BJ (cell line): ENCODE measurements at places on chromosomes 2 and 18. TPM values are rescaled to one million over a fixed set of nuclear protein-coding genes. Genes with fewer than 3 reads are reported as not detected.

DNA sequence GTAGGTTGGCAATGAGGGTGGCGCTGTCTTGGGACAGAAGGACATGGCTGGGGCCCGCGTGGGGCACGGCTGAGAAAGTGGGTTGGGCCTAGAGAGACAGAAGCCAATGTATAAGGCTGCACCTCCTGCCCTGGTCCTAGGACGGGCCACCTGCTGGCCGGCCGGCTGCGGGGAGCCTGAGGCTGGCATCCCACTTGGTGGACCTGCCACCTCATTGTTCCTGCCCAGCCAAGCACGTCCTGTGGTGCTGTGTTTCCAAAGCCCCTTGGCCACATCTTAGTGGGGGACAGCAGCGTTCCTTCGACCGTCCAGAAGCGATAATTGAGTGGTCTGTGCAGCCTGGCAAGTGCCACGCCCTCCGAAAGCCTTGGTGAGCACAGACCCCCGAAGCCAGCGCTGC is 223.9 kb downstream of the LDLRAD4 start:
- DNase-seq, result no peak

DNA sequence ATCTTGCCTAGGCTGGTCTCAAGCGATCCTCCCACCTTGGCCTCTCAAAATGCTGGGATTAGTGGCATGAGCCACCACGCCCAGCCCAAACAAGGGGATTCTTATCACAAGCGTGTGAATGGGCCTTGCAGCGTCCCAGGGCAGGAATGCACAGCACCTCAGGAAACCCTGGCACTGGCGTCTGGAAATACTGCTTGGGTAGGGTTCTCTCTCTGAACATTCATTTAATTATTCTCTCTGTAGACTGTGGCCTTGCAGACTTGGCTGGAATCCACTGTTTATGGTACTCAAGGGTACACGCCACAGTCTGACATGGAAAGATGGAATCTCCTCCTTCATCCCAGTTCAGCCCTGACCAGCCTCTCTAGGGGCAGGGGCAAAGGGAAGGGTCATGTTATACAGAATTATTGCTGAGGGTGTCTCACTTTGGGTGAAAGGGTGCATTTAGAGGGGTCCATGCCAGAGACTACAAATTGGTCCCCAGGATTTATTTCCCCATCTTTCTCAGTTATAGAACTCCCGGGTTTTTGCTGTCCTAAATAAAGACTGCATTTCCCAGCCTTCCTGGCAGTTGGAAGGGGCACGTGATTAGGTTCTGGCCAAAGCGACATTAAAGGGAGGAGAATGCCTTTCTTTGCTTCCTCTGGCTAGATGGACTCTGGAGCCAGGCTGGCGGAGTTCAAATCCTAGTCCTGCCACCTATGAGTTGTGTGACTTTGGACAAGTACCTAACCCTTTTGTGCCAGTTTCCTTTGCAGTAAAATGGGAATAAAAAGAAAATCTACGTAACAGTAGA is 147.2 kb upstream of the HAAO start:
- DNase-seq, result no peak

GRCh38 chr18:21383031-21383430 is 141.0 kb downstream of the GREB1L start:
- DNase-seq, result no peak

DNA sequence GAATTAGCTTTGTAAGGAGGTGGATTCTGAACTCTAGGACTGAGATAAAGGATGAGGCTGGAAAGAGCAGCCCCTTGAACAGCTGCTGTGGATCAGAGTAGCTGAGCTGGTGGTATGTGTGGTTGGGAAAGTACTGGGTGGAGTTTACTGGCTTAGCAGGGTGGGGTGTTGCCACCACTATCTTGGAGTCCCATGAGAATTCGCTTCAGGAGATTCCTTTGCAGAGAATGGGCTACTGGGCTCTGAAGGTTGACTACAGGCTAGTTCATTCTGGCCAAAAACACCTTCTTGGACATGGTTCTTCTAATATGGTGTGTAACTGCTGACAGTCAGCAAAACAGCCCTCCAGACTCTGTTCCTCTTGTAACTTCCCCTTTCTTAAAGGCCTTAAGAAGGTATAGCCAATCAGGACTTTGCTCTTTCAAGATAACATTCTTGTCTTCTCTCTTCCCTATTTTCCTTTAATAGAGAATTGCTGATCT is 52.7 kb downstream of the TET3 start:
- no peak for DNase-seq

- no peak for DNase-seq
These were observed 49.3 kb upstream of the FOSL2 start for GRCh38 chr2:28343184-28343942.

- DNase-seq, result no peak
These were observed 638.0 kb downstream of the CNTNAP5 start for GRCh38 chr2:124662946-124663644.

GRCh38 chr2:22795287-22795866 is 589.6 kb upstream of the KLHL29 start:
- no peak for DNase-seq

- no peak for DNase-seq
These were observed 328.9 kb upstream of the CHAC2 start for GRCh38 chr2:53438692-53439091.

DNA sequence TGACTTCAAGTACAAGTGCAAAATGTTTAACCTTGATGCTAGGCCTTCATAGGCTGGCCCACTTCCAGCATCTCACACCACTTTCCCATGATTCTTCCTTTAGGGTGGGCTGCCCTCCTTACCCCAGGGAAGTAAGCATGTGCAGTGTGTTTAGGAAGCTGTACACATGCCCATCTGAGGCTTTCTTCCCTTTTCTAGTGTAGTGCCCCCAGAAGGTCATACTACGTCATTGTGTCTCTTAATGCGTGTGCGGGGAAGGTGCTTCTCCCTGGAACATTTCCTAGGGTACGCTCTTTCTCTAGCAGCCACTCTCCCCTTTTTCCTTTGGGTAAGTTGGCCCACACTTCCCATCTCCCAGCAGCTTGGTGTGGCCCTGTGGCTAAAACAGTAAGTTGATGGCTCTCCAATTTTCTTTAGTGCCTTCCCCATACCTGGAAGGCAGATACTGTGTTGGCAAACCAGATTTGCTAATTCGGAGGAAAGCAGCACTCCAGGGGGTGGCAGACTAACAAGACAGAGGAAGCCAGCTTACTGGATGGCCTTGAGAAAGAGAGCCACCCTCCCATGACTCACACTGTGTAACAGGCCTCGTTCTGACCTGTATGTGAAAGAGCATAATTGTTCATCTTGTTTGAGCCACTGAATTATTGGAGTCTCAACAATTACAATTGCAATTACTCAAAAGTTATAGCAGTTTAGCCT is 1.1 kb upstream of the SULT6B1 start:
- DNase-seq, result peak; percentile 31

DNA sequence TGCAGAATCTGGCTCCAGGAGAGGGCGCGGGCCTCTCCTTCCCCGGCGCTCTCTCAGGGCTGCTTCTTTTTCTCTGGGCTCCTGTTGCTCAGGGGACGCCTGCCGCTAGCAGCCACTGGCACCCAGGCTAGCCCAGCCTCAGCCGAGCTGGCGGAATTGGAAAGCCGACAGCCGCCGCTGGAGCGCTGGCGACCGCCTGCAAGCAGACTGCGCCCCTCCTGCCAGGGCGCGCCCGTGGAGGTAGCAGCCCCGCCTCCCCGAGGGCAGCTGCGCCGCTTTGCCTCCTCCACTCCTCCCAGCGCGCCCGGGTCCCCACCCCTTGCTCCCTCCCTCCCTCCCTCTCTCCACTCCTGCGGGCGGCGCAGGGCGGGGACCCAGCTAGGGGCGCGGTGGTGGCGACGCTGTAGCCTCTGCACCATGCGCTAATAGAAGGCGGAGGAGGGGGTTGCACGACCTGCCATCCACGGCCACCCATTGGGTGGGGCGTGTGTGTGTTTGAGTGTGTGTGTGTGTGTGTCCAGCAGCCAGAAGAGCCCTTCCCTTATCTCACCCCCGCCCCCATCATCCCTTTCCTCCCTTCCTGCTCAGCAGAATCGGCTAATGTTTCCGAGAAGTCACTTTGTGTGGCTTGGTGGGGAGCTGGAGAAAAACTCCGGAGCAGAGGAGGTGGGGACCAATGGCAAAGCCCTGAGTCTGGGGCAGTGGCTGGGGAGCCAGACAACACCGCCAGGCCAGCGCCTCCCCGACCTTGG is at the start of gene SCN9A:
Gene SCN9A (minus strand): TSS at position 209 of the 752 bp plus-strand sequence. CDS start 64,188 bp downstream, outside the sequence.
- DNase-seq, result no peak

DNA sequence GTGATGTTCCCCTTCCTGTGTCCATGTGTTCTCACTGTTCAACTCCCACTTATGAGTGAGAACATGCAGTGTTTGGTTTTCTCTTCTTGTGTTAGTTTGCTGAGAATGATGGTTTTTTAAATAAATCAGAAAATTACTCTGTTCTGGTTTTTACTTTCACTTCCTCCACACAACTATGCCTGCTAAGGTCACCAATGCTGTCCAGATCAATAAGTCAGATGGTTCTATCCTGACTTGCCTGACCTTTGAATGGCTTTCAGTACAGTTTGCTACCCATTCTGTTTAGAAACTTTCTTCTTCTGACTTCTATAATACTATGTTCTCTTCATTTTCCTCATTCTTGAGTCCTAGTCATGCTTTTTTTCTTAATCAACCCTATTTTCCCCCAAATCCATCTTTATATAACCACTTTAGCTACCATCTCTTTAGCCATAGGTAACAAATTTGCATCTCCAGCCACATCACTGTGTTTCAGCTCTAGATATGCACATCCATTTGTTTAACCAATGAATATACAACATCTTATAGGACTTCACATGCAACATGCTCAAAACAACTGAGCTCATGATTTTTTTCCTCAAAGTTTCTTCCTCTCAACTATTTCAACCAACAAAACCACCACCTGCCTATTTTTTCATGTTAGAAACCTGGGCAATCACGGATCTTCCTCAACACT is 58.8 kb upstream of the SLC38A11 start:
- no peak for DNase-seq

GRCh38 chr2:196902828-196903227 is 23.7 kb downstream of the PGAP1 start:
- no peak for DNase-seq

- no peak for DNase-seq
These were observed 147.1 kb upstream of the OTOS start for GRCh38 chr2:240287496-240288086.

DNA sequence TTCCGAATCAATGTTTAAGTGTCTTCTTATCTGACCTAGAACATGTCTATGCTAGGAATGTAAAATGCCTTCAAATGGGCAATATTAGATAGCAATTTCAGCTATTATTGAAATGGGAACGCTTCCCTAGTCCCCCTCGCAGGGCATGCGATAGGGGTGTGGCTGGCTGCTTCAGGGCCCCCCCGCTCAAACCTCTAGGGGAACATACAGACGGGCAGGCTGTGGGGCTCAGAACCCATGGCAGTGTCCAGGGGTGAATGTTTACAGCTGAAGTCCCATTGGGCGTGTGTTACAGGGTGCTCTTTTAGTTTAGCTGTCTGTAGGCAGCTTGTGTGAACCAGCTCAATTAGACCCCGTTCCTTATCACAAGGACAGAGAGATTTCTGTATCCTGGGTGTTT is 315.9 kb downstream of the DSEL start:
- no peak for DNase-seq

GRCh38 chr2:138086576-138086975 is 122.3 kb downstream of the HNMT start:
- DNase-seq, result no peak

DNA sequence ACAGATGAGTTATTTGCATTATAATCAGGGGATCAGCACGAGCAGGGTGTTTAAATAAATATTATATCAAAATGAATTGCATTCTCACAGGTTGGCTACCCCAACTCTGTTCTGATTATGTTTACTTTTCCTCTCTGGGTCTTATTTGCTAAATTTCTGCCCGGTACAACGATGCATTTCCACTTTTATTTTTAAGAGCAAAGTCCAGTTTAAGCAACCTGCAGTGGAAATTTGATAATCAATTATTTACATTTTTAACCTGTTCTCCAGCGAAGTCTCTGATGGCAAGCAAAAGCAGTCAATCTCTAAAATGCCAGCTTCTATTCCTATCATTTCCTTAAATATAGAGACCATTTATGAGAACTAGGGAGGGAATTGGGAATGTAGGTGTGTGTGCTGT is 966.6 kb upstream of the SOX11 start:
- DNase-seq, result no peak

DNA sequence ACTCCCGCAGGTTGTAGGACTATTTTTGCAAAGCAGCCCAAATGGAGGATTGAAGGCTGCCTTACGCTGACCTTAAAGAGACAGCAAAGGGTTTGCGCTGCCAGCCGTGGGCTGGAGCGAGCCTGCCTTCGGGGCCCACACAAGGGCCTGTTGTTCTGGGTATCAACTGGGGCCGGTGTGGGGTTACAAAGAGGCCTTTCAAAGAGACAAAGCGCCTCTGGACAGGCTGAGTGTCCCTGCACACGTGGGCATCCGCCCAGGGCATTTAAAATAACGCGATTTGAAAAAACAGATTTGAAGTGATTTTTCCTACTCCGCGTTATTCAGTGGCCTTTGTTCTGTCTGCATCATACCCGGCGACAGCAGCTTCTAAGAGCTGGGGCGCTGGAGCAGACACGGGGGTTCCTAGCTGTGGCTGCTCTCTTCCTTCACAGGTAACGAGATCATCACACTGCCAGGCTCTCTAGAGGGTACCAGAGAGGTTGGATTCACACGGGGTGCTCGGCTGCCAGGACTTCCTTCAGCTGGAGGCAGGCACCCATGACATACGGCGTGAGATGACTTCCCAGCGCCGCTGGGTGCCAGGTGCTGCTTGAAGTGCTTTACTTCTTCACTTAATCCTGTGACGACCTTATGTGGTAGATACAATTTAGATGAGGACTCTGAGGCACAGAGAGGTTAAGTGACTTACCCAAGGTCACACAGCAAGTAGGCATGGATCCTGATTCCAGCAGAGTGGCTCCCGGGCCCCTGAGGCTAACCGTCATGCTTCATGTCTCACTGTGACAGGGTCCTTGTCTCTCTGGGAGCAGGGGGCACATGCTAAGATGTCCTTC is 32.2 kb downstream of the MAL start:
- no peak for DNase-seq

GRCh38 chr2:128660836-128661235 is 342.2 kb upstream of the HS6ST1 start:
- DNase-seq, result no peak

- no peak for DNase-seq
These were observed 6.8 kb downstream of the B4GALT6 start for GRCh38 chr18:31677592-31677991.

GRCh38 chr2:157336137-157337010 is 10.8 kb upstream of the ERMN start:
- DNase-seq, result no peak

The MOGAT1 gene
- not detected in 2 replicates for polyA plus RNA-seq

The HOXD4 gene
- 0.12 and 0.28 TPM in 2 replicates for polyA plus RNA-seq

The TDRD15 gene
- polyA plus RNA-seq, result not detected in 2 replicates

The APOB gene
- 0.04 TPM in 2 replicates for polyA plus RNA-seq

The APCDD1 gene
- 15.3 and 32.4 TPM in 2 replicates for polyA plus RNA-seq

The POLE4 gene
- 32.2 and 54.0 TPM in 2 replicates for polyA plus RNA-seq

The CROCC2 gene
- polyA plus RNA-seq, result not detected in 2 replicates

The GPR45 gene
- polyA plus RNA-seq, result not detected in 2 replicates

The ABCB11 gene
- polyA plus RNA-seq, result not detected in 2 replicates

The ANKRD23 gene
- polyA plus RNA-seq, result 0.85 and 1.4 TPM in 2 replicates

The ETAA1 gene
- 3.5 and 8.8 TPM in 2 replicates for polyA plus RNA-seq

The C1QL2 gene
- polyA plus RNA-seq, result not detected in 2 replicates
